A549 treated with DMSO at 1 μM for 4 hours (cell line): ENCODE measurements at places on chromosomes 6 and 20. TPM values are rescaled to one million over a fixed set of nuclear protein-coding genes. Genes with fewer than 3 reads are reported as not detected.

MLIP gene
- total RNA-seq: not detected in 5 replicates

NHSL1 gene
- 3.6 to 4.2 TPM (median 3.9 TPM) in 5 replicates for total RNA-seq

ECT2L gene
- total RNA-seq: not detected in 5 replicates

MMP24 gene
- total RNA-seq: 18.1 to 20.7 TPM (median 19.9 TPM) in 5 replicates

MED20 gene
- 13.6 to 15.5 TPM (median 15.0 TPM) in 5 replicates for total RNA-seq

RAB44 gene
- 0.02 to 0.05 TPM (median 0.03 TPM) in 3 of 5 replicates, not detected in the others for total RNA-seq

LPA gene
- total RNA-seq: 0.02 to 0.03 TPM in 2 of 5 replicates, not detected in the others

PRDM13 gene
- 0.83 to 1.2 TPM (median 0.93 TPM) in 5 replicates for total RNA-seq

EHMT2 gene
- 21.2 to 34.6 TPM (median 30.7 TPM) in 5 replicates for total RNA-seq

ACOT13 gene
- 19.0 to 30.1 TPM (median 26.7 TPM) in 5 replicates for total RNA-seq

SLC2A10 gene
- not detected in 5 replicates for total RNA-seq

CUL9 gene
- 5.4 to 10.4 TPM (median 9.7 TPM) in 5 replicates for total RNA-seq

GPR6 gene
- not detected in 5 replicates for total RNA-seq

MAFB gene
- 0.05 to 0.08 TPM (median 0.05 TPM) in 4 of 5 replicates, not detected in the other for total RNA-seq

RSPO3 gene
- 116 to 130 TPM (median 127 TPM) in 5 replicates for total RNA-seq

CD24 gene
- total RNA-seq: 203 to 304 TPM (median 267 TPM) in 5 replicates

CGA gene
- total RNA-seq: 0.19 to 0.20 TPM (median 0.19 TPM) in 3 of 5 replicates, not detected in the others

MYMX gene
- total RNA-seq: not detected in 5 replicates

OOEP gene
- not detected in 5 replicates for total RNA-seq

FAM217A gene
- total RNA-seq: not detected in 5 replicates

HLA-DMB gene
- total RNA-seq: 1.2 to 2.3 TPM (median 1.7 TPM) in 5 replicates

PI3 gene
- total RNA-seq: 2.3 to 4.5 TPM (median 3.2 TPM) in 5 replicates

OVOL2 gene
- total RNA-seq: 0.10 to 0.20 TPM (median 0.13 TPM) in 3 of 5 replicates, not detected in the others

BNIP5 gene
- total RNA-seq: not detected in 5 replicates

ULBP1 gene
- 0.84 to 1.1 TPM (median 1.0 TPM) in 5 replicates for total RNA-seq

C6orf52 gene
- total RNA-seq: 1.7 to 2.8 TPM (median 2.0 TPM) in 5 replicates

DEFB132 gene
- total RNA-seq: not detected in 5 replicates

CCN6 gene
- total RNA-seq: not detected in 5 replicates

EPB41L1 gene
- 50.6 to 72.5 TPM (median 67.3 TPM) in 5 replicates for total RNA-seq

CCM2L gene
- total RNA-seq: 0.28 to 0.78 TPM (median 0.62 TPM) in 5 replicates

RIPOR3 gene
- total RNA-seq: 0.06 TPM in 1 of 5 replicates, not detected in the others

MEP1A gene
- total RNA-seq: not detected in 5 replicates

EDN3 gene
- 0.05 to 0.10 TPM (median 0.07 TPM) in 4 of 5 replicates, not detected in the other for total RNA-seq

DZANK1 gene
- total RNA-seq: 2.8 to 3.2 TPM (median 2.8 TPM) in 5 replicates

METTL24 gene
- not detected in 5 replicates for total RNA-seq

CRNKL1 gene
- total RNA-seq: 20.9 to 26.7 TPM (median 24.7 TPM) in 5 replicates

PTCHD4 gene
- total RNA-seq: 0.05 to 0.08 TPM (median 0.06 TPM) in 4 of 5 replicates, not detected in the other

FAM209B gene
- total RNA-seq: 0.30 to 0.62 TPM (median 0.50 TPM) in 4 of 5 replicates, not detected in the other

ZHX3 gene
- 4.0 to 9.0 TPM (median 5.7 TPM) in 5 replicates for total RNA-seq

PSMF1 gene
- 196 to 223 TPM (median 216 TPM) in 5 replicates for total RNA-seq

SIM1 gene
- not detected in 5 replicates for total RNA-seq

TNFRSF6B gene
- total RNA-seq: 0.81 to 1.1 TPM (median 1.0 TPM) in 4 of 5 replicates, not detected in the other

BMP7 gene
- 0.48 to 0.91 TPM (median 0.76 TPM) in 5 replicates for total RNA-seq

GLP1R gene
- not detected in 5 replicates for total RNA-seq

FRS3 gene
- 1.9 to 2.7 TPM (median 2.5 TPM) in 5 replicates for total RNA-seq

LZTS3 gene
- total RNA-seq: 2.3 to 2.7 TPM (median 2.6 TPM) in 5 replicates
